Renal pelvis (tissue), 12 donors: ENCODE measurements at places on chromosomes 11 and 22.

- DNase-seq, result peak; percentile 82
These were observed 45.9 kb upstream of the ARFGAP3 start for GRCh38 chr22:42902875-42903510.

- DNase-seq, result no peak
These were observed 108.0 kb downstream of the SLC1A2 start for GRCh38 chr11:35311331-35311730.

- DNase-seq, result no peak
These were observed 18.8 kb downstream of the PRPF19 start for GRCh38 chr11:60887556-60887955.

DNA sequence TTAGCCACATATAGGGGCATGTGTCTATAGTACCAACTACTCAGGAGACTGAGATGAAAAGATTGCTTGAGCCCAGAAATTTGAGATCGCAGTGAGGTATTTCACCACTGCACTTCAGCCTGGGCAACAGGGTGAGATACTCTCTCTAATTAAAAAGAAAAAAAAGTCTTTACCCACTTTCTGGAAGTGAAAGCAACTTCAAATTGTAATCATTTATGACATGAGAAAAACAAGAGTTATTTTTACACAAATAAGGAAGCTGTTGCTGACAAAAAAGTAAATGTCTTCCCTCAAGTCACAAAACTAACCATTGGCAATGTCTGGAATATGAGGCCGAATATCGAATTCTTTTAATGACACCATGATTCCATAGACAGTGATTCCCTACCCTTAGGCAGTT, 71.4 kb downstream of the GLYATL1 start:
- DNase-seq, result no peak

GRCh38 chr11:93603225-93604007, 58.1 kb upstream of the CEP295 start:
- no peak for DNase-seq

GRCh38 chr11:6587360-6587953, 16.0 kb downstream of the RRP8 start:
- no peak for DNase-seq

DNA sequence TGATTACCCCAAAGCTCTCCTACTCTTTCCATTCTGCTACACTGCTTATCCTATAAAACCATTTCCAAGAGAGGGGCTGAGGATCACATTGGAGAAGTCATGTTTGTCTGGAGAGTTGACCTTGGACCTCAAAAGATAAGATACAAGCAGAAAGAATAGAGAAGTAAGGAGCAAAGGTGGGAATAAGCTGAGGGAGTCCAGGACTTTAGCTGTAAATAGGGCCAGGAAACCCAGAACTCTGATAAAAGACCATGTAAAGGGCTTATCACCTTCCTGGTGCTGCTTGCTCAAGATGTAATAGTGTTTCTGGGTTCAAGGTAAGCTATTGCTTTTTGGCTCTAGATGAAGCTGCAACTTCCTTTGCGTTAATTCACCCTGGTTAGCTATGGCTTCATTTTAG, 32.8 kb upstream of the CCDC90B start:
- DNase-seq, result no peak

- no peak for DNase-seq
These were observed 772 bp downstream of the NAV2 start for GRCh38 chr11:19713196-19714021.

GRCh38 chr22:34943830-34944229, 122.1 kb upstream of the ISX start:
- no peak for DNase-seq

- DNase-seq, result no peak
These were observed 4.9 kb downstream of the DENND5A start for GRCh38 chr11:9259981-9260837.

GRCh38 chr22:35742342-35743100, 24.8 kb downstream of the APOL5 start:
- no peak for DNase-seq

DNA sequence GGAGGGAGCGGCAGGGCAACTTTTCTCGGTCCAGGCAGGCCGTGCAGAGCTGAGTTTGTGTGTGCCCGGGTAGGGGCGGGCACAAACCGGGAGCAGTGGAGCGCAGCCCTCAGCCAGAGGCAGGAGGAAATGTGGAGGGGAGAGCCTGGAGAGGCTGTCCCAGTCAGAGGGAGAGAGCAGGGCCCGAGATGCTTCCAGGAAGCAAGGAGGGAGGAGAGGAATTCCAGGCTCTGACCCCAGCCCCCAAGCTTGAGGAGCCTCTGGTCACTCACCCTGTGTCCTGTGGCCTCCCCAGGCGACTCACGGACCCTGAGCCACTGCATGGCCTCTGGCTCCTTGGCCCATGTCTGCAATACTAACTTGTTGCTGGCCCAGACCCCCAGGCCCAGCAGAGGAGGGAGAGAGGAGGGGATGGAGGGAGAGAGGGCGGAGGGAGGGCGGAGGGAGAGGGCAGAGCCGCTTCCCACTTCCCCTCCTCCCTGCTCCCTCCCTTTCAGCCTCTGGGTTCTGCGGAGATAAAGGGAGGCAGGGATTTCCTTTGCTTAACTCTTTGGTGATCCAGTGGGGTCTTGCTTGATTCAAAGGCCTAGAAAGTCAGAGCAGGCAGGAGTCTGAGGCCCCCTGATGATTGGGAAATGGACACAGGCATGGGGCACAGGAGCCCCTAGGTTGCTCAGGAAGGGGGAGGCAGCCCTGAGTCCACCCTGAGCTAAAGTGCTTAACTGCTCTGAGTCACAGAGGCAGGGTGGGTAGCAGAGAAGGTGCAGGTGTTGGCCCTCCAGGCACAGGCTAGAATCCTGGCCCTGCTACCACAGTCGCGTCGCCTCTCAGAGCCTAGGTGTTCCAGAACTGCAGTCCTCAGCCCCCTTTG, at the start of gene C1QTNF6:
C1QTNF6 (minus strand) TSS at position 357 of the 871 bp plus-strand sequence; CDS start at position 323, 34 bp downstream.
- peak; percentile 86 for DNase-seq

GRCh38 chr11:74480688-74481417, 12.7 kb downstream of the LIPT2 start:
- no peak for DNase-seq

DNA sequence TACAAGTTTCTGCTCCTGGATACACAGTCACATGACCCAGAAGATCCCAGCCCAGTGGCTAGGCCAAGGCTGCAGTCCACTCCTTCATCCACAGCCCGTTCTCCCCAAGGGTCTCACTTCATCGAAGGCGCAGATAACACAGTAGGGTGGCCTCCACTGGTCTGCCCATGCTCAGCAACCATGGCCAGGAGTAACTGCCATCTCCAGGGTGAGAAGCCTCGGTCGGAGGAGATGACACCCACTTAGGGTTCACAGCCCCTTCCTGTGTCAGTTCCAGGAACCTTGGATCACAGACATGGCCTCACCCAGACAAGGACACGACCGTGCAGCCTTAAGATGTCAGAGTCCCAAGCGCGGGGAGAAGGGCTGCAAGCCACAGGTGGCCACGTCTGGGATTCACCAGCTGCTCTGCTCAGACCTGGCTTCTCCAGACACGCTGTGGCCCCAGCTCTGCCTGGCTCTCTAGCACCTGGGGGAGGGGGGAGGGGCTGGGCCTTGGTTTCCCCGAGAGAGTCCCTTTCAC, 2.6 kb downstream of the BET1L start:
- no peak for DNase-seq

GRCh38 chr11:134332189-134332631, 422 bp downstream of the GLB1L2 start:
- DNase-seq, result peak; percentile 20

DNA sequence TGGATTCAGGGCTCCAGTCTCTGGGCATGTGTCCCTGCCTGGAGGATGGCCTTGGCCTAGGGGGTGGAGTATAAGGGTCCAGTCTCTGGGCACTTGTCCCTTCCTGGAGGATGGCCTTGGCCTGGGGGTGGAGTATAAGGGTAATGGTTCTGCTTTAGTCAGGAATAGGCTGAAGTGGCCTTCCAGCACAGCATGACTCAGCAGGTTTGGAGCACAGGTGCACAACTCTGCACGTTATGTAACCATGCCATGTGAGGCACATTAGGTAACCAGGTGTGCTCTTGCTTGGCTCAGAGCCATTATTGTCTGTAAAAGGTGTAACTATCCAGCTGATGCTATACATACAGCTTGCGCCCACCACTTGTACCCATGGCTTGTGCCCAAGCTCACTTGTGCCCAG, 48.4 kb upstream of the POLD3 start:
- DNase-seq, result no peak

DNA sequence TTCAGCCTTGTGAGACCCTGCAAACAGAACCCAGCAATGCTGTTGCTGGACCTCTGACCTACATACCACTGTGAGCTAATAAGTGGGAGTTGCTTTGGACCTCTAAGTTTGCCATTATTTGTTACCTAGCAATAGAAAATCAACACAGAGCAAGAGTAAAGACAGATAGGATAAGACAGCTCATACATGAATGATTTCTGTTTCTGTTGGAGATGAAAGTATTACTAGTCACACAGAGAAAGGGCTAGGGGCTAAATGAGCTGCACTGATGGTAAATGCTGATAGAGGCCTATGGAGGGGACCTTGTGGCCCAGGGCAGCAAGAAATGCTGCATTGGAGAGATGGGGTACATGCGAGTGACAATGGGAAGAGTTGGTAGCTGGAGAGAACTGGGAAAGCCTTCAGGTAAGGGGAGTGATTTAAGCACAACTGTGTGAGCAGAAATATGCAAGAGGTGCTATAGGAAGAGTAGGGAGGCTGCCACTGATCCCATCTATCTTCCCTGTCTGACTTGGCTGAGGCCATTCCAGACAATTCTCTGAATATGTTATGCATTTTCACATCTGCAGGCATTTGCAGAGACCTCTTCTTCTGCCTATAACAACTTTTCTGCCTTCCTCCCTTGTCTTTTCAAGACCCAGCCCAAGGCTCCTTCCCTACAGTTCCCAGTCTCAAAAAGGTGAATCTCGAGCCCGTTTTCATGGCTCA, 46.1 kb upstream of the SYN3 start:
- no peak for DNase-seq

GRCh38 chr11:60005360-60005759, 11.6 kb upstream of the OOSP4B start:
- no peak for DNase-seq

- no peak for DNase-seq
These were observed 562.0 kb downstream of the MN1 start for GRCh38 chr22:27239520-27239919.

DNA sequence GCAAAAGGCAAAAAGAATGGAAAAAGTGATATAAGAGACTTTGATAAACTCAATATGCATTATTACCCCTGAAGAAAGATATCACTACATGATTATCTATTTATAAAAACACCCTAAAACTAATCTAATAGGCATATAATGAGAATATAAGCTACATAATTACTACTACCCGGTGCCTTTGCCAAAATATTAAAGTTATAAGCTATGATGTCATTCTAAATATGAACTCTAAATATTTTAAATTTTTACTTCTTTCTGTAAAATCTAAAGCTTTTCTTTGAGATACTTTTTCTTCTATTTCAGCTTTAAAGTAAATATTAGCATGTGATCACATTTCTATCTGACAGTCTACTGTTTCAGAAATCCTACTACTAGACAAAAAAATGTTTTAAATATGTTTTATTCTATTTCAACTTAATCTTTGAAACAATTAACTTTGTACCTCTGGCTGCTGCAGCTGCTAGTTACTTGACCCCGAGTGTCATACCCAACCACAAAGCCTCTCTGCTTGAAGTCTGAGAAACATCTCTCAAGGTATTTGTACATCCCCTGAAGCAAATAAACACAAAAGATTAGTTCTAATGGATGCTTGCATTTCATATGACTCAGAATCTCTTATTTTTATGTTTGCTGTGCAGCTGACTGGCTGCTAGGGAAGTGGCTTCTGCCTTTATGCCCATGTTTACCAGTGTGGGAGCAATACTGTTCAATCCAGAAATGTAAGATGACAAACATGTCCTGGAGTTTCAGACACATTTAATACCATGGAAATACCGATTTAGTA, 26.8 kb downstream of the PGM2L1 start:
- DNase-seq, result no peak

DNA sequence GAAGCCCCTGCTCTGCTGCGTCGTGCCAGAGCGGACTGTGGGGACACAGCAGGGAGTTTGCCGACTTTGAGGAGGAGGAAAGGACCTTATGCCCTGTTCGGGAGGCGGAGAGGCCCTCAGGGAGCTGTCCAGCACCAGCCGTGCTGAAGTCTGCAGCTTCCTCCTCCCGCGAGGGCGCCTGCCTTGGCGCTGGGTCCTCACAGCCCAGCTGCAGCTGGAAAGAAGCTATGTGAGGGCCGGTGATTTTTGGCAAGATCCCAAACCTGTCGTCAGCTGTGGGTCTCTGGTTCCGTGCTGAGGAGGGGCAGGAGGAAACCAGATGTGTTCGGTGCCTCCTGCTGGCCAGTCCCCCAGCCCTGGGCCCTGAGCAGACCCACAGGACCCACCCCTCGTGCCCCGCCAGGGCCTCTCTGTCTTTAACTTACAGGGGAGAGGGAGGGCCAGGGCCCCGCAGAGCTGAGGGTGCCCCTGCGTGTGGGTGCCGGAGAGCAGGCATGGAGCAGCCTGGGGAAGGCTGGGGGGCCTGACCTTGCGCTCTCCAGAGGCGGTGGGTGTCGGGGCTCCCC, 12.0 kb downstream of the BRSK2 start:
- DNase-seq, result peak; percentile 87

DNA sequence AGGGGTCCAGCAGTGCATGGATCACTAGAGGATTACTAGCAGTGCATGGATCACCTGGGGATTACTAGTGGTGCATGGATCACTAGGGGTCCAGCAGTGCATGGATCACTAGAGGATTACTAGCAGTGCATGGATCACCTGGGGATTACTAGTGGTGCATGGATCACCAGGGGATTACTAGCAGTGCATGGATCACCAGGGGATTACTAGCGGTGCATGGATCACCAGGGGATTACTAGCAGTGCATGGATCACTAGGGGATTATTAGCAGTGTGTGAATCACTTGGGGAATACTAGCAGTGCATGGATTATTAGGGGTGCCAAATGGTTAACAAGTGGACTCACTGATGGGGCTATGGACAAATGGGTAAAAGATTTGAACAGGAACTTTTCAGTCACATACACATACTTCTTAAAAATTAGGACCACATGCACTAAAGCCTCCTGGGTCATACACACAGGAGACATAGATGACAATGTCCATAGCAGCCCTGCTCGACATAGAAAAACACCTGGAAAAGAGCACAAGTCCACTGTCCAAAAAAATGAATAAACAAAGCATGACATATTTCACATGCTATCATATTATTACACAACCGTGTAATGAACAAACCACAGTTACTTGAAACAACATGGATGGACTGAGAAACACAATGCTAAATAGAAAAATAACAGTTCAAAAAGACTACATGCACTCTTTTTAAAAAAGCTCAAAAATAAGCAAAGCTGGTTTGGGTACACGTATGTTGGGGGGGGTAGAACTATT, 109.8 kb downstream of the CD44 start:
- no peak for DNase-seq
